B cell (primary cell): ENCODE measurements at places on chromosomes 6 and 20. TPM values are rescaled to one million over a fixed set of nuclear protein-coding genes. Genes with fewer than 3 reads are reported as not detected.

GRCh38 chr6:124963831-124964763, 1.9 kb downstream of the RNF217 start:
- DNase-seq: no peak

- no peak for DNase-seq
Measured at GRCh38 chr6:24990944-24991809, 55.4 kb upstream of the RIPOR2 start.

DNA sequence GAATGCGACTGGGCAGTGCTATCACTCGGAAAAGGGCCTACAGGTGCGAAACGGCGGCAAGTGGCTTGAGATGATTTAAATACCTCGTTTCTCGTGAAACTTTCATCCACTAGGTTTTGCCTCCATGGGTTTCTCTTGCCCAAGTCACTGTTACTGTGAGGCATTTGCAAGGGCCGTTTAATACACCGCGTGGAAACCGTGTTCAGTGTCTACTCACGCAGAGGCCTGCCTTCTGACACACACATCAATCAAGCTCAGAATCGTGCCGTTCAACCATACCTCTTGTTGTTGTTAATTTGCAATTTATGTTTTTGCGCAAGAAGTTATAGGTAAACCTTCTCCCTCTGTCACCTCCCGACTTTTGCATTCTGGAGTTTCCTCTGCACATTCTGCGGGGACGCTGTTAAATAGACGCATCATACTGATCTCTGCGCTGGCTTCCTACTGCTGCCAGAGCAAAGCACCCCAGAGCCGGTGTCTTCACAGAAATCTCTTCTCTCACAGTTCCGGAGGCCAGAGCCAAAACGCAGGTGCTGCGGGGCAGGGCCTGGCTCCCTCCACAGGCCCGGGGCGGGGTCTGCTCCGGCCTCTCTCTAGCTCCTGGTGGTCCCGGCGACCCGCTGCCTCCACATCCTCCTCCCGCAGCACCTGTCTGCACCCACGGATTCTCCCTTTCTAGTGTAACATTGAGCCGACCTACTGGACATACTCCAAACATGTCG, 251.4 kb downstream of the SMOC2 start:
- no peak for DNase-seq

Gene CLPSL1
- not detected in 2 replicates for total RNA-seq

GRCh38 chr20:33303595-33303994, 20.6 kb downstream of the BPIFB1 start:
- no peak for DNase-seq

Gene KCNK16
- not detected in 2 replicates for total RNA-seq

Gene LZTS3
- 5.1 and 6.4 TPM in 2 replicates for total RNA-seq

GRCh38 chr6:73152966-73153757, 72.1 kb downstream of the KHDC1L start:
- DNase-seq: no peak

DNA sequence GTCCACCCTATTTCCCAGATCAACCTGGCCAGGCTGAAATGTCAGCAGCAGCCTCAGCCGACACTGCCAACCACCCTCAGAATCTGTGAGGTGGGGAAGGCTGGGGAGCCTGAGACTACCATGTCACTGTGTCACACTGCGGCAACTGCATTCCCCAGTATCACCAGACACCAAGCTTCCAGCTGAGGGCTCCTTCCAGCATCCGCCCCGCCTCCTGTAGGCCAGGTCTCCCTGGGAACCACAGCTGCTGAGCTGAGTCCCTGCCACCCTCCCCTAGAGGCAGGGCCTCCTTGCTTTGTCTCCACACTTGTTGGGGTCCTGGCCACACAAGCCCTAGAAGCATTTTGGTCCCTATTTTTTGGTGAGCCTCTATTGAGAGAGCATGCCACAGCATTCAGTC, 115.7 kb downstream of the UNC5CL start:
- DNase-seq: no peak

DNA sequence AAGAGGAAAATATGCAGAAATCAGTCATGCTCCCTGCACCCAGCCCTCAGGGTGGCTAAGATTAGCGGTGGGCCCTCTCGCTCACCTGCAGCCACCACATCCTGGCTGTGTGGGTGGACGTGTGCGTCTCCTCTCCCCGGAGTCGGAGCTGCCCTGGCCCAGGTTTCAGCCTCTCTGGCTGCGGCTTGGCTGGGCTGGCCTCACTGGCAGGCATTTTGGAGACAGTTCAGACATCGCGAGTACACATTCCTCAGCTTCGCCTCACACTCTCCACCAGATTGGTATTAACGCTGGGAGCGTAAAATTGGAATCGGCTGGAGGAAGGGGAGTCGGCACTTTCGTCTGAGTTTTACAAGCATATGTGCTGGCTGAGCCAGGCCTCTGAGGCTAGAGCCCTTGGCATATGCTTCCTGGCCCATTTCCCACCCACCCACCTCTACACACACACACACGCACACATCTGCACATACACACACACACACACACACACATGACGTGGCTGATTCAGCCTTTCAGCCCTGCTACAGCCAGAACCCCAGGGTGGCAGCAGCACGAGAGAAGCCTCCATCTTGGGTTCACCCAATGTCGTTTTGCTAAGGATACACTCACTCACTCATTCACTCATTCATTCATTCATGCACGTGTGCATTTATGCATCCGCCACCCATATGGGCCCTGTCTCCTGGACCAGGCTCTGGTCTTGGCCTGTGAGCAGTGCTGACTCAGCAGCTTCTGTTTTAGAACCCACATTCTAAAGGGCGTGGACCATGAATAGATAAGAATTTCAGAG, 42.9 kb downstream of the BCAS4 start:
- DNase-seq: no peak

Gene GABRR2
- total RNA-seq: 0.59 and 1.6 TPM in 2 replicates

Gene SLC35D3
- not detected in 2 replicates for total RNA-seq

DNA sequence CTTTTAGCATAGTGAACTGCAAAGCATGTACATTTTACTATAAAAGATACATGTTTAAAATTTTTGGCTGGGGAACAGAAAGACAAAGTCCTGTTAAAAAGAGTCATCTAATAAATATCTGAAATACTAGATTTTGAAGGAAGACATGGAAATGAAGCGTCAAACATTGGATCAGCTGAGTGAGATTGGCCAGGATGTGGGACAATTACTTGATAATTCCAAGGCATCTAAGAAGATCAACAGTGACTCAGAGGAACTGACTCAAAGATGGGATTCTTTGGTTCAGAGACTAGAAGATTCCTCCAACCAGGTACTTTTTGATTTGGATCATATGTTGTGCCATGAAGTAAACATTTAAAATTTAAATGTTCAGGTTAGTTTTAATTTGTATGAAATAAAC, 162.3 kb downstream of the UTRN start:
- DNase-seq: no peak

DNA sequence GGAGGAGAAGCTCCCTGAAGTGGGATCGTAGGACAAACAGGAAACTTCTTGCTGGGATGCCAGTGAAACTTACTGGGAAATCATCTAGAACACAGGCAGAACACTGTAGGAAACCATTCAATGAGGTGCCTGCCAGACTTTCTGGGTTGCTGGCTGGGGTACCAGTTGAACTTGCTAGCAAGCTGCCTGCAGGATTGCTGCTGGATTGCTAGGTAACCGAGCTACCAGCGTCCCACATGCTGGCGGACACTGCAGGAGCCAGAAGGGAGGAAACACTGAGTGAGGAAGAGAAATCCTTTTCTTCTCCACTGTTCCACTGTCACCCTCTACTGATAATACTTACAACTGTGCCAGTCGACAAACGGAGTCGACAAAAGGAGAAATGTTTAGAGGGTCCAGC, 91.3 kb upstream of the SLC35B3 start:
- DNase-seq: no peak

DNA sequence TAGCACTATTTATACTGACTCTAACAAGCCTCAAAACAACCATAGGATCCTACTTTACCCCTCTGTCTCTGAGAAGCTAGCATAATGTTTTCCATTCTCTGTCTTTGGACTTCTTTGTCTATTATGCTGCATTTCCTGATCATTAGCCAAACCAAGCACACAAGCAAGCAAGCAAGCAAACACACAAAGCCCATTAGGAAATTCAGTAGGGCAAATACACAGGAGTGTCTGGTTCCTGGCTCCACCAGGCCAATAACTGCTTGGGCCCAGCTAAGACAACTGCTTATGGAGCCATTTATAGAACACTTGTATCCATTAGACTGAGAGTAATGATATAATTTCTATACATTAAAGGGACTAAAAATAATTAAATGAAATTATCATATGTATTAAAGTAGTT, 952.9 kb upstream of the EPHA7 start:
- DNase-seq: no peak

DNA sequence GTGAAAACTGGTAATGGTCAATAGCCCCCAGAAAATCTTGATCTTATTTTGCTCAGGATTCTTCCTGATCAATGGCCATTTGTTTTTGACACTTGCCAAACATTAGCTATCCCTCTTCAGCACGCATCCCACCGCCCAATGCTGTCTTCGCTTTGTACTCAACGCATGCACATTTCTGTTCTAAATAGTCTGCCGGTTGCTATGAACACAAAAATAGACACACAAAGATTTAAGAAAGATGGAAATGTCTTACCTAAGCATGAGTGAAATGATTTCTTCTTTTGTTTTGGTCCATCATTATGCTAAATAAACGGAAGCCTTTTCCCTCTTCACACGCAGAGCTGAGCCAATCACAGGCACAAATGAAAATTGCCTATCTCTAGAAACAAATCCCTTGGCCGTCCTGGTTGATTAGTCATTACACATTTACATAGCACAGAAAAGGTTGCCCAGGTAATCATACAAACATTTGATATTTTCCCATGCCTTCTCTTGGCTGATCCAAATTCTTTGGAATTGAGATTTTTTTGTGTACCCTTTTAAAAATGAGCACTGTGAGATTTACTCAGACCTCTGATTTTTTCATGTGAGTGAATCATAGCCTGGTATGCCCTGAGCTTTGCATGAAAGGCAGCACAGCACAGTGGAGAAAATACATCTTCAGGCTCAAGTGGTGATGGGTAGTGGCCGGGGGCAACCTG, 70.5 kb upstream of the FAM184A start:
- DNase-seq: no peak

DNA sequence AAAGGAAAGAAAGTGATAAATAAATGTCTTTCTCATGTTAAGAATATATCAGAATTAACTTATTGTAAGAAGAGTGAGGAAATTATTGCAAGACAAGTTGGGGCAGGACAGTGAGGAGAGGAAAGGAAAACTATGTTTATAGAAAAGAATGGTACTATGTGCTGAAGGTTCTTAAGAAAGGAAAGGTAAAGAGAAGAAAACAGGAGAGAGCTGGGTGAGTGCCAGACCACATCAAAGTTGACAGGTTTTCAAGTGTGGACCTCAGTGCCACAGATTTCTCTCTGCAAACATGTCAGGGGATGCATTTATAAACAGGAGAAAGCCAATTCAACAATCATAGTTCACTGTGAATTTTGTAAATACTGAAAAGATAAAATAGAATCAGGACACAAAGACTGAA, 439.2 kb downstream of the PKHD1 start:
- DNase-seq: no peak

- DNase-seq: no peak
Measured at GRCh38 chr20:12166053-12166717, 248.5 kb downstream of the BTBD3 start.

- DNase-seq: no peak
Measured at GRCh38 chr6:40391851-40392517, 195.2 kb downstream of the LRFN2 start.

DNA sequence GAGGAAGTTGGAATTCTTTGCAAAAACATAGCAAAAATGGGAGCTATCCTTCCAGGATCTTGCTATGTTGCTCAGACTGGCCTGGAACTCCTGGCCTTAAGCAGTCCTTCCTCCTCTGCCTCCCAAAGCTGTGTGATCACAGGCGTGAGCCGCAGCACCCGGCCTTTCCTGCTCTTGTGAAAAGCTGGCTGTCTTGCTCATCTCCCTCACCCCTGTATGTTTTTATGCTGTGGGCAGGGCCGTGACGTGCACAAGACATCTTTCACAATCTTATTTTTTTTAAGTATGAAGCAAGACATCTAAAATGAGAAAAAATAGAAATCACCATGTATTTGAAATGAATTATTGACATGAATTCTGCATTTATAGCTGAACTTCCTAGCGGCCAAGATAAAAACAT, 110.4 kb downstream of the SAMD5 start:
- no peak for DNase-seq

Gene RIMS1
- total RNA-seq: not detected in 2 replicates

- DNase-seq: no peak
Measured at GRCh38 chr6:162053084-162053483, 674.5 kb downstream of the PRKN start.

GRCh38 chr6:143003676-143004075, 57.0 kb upstream of the AIG1 start:
- DNase-seq: no peak

Gene DNAAF9
- total RNA-seq: 7.6 and 7.7 TPM in 2 replicates

DNA sequence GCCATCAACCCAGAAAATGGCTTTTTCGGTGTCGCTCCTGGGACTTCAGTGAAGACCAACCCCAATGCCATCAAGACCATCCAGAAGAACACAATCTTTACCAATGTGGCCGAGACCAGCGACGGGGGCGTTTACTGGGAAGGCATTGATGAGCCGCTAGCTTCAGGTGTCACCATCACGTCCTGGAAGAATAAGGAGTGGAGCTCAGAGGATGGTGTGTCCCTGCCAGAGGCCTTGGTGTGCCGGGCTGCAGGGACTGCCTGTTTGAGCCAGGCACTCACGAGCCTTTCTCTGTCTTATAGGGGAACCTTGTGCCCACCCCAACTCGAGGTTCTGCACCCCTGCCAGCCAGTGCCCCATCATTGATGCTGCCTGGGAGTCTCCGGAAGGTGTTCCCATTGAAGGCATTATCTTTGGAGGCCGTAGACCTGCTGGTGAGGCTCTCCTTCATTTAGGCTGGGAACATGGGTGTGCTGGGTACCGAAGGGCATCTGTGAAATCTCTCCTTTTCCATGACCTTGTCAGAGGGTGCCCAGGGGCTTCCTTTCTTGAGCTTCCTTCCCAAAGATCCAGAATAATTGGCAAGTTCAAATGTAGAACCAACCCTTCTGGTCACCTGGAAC, 3.4 kb downstream of the PCK1 start:
- DNase-seq: no peak

Gene TP53TG5
- not detected in 2 replicates for total RNA-seq

GRCh38 chr6:31304683-31305082, 32.8 kb upstream of the HLA-C start:
- DNase-seq: no peak

Gene OR2H1
- not detected in 2 replicates for total RNA-seq

Gene MMP24
- not detected in 2 replicates for total RNA-seq
